ENCODE measurements at places on chromosomes 1 and 21.

DNA sequence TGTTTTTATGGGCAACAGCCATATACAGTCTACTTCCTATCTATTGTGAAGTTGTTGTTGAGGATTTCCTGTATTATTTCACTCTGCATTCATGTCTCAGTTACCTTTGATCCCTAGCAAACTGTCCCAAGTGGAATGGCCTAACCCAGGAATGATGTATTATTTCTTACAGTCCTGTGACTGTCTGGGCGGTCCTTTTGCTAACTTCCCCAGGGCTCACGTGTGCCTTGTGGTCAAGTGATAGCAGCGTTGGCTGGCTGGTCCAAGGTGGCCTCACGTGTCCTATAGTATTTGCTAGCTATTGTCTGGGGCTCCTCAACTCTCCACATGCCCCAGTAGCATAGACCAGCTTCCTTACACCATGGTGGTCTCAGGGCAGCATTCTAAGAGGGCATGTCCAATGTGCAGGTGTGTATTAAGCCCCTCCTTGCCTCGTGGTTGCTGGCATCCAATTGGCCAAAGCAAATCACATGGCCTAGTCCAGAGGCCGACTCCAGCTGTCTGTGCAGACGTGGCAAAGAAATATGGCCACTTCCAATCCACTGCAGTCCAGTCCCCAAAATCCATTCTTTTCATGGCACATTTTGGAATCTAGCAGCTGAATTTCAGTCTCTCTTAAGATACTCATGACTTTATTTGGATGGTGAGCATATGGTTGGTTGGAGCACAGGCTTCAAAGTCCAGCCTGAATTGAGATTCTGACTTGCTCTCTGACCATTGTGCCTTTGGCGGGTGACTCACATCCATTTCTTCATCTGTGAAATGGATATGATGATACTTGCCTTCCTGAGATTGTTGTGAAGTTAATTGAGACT lies 94.1 kb downstream of the GALNT2 start:
- no peak for DNase-seq

DNA sequence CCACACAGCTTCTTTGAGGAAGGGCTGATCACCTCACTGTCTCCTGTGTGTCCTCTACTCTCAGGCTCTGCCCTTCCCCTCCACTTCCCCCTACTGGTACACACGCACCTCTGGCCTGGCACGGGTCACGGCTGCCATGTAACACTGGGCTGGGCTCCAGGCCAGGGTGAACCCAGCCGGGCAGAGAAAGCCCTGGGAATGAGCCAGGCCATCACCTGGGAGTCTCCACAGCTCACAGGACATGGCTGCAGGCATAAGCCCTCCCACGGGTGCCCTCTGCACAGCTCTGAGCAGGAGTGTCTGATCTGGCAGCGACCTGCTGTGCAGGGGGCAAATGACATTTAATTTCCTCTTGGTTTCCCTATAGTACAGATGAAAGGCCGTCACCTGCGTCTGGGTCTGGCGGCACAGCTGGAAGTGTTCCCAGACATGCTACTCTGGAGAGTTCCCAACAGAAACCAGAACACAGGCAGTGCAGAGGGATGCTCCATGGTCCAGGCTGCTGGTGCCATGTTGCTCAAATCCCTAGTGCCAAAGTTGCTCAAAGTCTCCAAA lies 61.2 kb downstream of the ERI3 start:
- DNase-seq, result no peak

DNA sequence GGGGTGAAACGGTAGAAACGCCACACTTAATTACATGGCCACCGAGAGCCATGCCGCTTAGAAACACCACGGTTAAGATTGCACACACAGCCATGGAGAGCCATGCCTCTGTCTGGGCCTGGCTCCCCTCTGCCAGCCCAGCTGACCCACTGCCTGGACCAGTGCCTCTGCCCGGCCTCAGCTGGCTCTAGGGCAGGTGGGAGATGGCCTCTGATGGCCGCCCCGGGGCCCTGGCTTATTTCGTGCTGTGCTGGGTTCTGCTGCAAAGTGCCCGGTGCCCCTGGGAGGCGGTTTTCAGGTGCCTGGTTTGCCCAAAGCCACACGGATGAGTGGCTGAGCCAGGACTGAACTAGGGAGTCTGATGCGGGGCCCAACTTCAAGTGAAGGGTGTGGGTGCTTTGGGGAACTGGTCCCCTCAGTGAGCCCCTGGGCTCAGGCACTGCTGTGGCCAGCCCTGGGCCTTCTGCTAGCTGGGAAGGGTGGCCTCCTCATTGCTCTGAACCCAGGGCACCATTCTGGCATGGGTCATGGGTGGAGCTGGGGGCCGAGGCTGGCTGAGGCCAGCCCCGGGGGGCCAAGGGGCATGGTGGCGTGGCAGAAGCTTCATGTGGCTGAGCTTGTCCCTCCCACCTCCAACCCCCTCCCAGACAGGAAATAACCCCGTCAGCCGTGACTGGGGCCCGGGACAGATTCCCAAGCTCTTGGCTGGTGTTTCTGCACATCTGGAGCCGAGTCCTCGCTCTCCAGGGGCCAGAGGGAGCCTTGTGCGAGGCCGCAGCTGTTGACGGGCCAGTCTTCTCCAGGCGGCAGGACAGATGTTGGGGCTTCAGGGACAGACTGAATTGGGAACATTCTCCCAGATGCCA lies 1.9 kb upstream of the GPR153 start:
- DNase-seq, result no peak

DNA sequence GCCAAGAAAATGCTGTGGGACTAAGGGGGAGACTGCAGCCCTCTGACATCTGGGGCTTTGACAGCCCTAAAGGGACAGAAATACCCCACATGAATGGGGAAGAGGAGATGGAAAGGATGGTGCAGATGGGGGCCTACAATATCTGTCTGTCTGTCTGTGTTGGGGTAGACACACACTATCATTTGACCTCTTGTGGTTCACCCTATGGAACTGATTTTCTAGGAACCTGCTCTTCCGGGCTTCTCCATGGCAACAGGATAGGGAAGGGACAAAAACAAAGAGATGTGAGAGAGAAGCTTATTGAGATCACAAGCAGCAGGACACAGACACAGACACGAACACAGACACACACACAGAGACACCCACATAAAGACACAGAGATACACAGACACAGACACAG lies 17.1 kb downstream of the KIF21B start:
- DNase-seq, result no peak

- DNase-seq, result no peak
Measured at GRCh38 chr1:28258628-28259251, 578 bp upstream of the SESN2 start.

- DNase-seq, result no peak
Measured at GRCh38 chr21:42271065-42271464, 44.1 kb downstream of the TFF3 start.

DNA sequence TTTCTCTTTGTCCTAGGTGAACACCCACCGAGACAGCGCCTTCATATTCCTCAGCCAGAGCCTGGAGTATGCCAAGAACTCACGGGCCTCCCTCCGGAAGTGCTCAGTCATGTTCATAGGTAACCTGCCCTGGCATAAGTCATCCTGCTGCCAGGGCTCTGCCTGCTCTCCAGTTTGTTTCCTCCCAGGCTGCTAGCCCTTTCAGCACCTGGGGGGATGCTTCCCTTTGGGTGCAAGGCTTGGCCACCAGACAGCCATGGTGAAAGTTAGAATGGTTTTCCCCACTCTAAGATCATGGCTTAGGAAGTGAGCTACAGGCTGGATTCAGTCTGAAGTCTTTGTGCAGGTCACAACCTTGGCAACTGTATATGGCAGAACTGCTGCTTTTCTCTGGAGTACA lies 9.2 kb upstream of the TTC4 start:
- DNase-seq, result no peak

- DNase-seq, result no peak
Measured at GRCh38 chr1:222582099-222582774, 7.5 kb downstream of the TAF1A start.

GRCh38 chr21:42142627-42143026 lies 71.5 kb downstream of the UMODL1 start:
- DNase-seq, result no peak

GRCh38 chr1:5991381-5992025 lies 722 bp downstream of the NPHP4 start:
- DNase-seq, result peak; percentile 21

DNA sequence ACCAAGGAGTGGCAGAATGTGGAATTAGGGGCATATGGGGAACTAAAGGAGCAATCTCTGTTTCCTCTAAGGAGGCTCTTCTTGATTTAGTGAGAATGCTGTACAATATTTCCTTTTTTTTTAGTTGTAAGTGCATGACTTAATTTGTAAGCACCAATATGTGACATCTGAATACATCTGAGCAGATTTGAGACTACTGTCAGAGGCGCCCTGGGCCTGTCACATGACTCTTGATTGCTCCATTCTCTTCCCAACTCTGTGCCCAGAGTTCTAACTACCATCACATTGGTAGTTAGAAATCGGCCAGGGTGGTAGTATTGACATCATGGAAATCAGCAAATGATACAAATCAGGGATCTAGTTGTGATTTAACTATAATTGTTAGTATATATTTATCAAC lies 110.1 kb upstream of the LMO4 start:
- no peak for DNase-seq

GRCh38 chr1:227725046-227725445 lies 10.1 kb downstream of the JMJD4 start:
- no peak for DNase-seq

DNA sequence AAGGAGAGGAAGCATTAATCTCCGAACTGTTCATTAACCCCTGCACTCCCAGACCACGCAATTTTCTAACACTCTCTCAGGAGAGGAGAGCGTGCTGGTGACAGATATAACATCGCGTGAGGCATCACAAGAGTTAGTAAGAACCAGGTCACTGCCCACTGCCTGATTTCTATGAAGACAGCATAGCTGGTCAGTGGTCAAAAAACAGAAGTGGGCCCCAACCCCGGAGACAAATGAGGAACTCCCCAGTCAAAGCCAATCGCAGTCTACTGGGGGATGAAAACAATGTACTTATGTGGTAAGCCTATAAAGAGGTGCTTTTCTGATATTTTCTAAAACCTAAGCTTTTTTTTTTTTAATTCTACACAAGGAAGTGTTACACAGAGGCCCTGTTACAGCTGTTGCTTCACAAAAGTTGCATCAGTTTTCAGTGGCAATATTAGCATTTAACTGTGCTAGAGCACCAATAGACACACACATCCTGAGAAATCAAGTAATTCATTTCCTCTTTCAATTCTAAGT lies 231.8 kb upstream of the IRF2BP2 start:
- no peak for DNase-seq

GRCh38 chr1:178938959-178939317 lies 68.1 kb upstream of the ANGPTL1 start:
- DNase-seq, result no peak

DNA sequence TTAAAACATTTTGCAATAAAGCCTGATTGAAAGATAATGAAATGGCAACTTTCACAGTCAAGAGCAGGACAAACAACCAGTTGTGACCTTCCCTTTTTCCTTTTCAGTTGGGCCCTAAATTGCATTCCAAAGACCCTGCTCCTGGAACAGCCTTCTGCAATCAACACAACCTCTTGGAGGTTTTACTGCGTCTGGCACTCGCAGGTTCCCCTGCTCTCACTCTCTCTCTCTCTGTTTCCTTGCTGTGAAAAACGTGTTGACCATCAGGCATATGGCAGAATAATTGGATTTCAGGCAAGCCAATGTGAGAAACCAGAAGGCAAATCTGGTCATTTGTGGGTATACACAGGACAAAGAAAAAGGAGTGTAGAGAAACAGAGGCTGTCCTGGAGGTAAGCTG lies 23.2 kb downstream of the SLC44A5 start:
- DNase-seq, result no peak

- DNase-seq, result no peak
Measured at GRCh38 chr1:54652168-54652567, 10.6 kb downstream of the MROH7 start.

DNA sequence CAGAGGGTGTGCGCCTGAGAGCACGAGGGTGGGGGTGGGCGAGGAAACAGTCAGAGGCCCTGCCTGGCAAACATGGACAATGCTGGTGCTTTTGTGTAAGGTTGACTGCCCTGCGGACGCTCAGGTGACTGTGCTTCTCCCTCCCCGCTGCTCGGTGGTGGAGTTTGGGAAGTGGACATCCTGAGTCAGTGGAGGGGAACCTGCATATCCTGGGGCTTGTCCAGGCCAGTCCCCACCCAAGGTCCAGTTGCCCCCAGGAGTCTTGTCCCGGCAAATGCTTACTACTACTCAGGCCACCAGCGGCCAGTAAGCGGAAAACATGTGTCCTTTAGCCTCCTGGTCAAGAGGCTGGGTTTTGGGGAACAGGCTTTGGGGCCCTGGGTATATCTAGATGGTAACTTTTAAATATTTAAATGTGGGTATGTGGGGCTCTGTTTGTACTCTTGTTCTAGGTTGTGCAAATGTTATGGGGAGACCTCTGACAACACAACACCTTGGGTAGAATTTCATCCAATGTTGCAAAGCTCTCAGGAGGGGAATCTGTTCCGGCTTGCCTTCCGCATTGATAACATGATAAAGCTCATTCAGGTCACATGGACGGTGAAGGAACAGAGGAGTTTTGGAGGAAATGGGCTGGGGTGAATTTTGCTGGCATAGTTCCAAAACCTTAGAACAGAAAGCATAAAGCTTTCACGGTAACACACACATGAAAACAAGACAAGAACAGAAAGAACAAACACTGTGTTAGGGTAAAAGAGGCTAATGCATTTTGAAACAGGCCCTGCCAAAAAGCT lies 364.9 kb downstream of the PRDM2 start:
- no peak for DNase-seq

DNA sequence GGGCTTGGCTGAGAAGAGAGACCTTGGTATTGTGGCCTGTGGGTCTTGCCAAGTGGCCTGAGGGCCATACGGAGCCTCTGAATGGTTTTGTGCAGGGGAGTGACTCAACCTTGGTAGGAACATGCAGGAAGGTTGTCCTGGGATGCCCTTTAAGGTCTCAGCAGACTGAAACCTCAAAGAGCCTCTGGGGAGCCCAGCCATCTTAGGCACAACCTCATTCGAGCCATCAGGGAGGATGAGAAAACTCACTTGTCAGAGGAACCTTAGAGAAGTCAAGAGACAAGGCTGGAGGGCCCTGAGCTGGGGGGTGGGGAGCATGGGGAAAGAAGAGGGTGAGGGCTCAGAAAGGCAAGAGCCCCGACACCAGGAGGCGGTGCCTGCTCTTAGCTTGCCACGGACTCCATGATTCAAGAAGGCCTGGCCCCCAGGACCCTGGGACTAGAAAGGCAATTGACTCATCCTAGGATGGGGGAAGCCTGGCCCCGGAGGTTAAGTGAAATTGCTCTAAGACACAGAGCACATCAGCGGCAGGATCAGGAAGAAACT lies 13.0 kb downstream of the IFI6 start:
- no peak for DNase-seq

DNA sequence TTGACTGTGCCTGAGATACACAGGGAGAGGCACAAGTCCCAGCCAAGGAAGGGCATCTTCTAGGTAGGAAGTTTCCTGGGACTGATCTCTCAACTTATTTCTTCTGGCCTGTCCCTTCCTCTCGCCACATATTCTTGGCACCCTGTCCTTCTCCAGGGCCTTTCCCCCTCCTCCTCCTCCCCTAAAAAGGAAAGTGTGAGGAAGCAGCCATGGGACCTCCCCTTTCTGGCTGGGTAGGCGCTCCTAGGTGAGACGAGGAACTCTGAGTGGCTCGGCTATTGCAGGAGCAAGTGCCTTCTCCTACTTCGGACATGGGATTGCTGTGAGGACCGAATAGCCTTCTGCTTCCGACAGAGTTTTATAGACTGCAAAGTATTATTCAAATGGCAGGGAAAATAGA lies 15.5 kb upstream of the MTARC2 start:
- DNase-seq, result no peak

Measured in amniotic stem cell (primary cell).